Tibial artery (tissue), 4 donors: ENCODE measurements at places on chromosomes 7 and 10.

DNA sequence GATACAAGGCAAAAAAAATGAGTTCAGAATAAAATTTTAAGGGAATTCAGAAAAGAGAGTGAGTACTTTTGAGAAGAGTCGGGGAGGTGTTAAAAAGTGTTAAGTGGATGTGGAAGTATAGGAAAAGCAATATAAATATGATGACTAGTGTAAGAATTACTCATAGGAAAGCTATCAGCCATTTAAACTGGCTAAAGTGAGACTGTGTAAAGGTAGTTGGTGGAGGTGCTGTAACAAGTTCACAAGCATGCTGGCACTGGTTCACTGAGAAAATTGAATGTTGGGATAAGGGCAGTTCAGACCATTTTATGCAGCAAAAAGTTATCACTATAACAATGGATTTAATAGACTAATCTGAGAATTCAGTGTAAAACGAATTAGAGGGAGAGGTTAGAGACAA, 179.0 kb upstream of the DKK1 start:
- no peak for DNase-seq

DNA sequence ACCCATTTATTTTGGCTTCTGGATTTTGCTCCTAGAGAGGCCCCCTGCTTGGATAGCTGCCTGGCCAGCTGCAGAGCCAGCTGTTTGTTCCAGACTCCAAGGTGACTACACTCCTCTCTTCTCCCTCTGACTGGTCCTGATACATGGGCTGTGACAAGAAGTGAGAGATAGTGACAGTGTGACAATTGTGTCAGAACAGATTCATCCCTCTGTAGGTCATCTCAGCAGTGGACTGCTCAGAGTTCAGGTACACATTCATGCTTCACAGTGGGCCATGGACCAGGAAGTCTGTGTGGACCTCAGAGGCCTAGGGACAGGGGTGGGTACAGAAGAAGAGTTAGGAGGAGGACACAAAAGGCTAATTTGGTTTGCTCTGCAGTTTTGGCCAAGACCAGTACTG, 188.2 kb upstream of the MKLN1 start:
- no peak for DNase-seq

DNA sequence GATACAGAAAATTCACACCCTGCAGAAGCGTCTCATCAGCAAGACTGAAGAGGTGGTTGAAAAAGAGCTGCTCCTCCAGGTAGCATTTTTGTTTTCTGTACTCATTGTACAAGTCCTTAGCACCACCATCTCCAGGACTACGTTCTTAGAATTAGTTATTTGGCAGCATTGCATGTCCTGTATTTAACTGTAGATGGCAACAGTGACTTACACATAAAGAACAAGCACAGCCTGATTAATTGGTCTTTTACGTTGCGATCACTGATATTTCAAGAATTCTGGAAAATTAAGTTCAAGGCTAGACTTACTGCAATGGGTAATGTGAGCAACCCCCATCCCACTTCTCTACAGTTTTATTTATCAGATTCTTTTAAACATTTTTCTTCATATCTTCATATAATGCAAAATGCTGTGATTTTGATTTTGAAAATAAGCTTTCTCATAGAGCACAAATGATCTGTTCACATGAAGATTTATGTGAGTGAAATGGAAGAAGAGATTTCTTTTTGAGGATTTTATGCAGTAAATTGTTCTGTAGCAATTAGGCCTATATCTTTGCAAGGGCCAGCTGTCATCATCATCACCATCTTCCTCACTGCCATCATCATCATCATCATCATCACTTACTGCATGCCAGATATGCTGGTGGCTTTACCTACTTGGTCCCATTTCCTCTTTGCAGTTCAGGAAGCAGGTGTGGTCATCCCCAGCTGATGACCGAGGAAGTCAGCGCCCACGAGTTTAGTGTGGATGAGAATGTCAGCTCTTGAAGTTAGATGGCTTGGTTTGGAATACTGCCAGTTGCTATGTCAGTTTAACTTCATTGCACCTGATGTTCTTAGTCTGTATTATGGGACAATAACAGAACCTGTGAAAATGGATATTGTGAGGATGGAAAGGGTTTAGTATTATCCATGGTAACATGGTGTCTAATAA, 53.4 kb downstream of the CFAP58 start:
- DNase-seq, result no peak

DNA sequence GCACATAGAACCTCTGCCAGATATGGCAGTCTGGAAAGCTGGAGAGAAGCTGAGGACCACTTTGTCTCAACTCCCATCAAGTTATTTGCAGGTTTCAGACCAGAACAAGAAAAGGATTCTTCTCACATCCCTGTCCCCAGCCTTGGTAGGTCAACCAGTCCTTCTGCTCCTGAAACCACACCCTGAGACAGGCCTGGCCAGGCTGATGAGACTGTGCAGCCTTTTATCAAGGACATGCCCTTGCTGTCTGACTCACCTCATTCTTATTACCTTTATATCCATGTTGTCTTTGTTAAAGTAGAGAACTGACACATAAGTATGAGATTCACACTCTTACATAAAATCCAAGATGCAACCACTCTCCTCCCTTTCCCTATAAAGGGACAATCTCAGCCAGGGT, 354.9 kb downstream of the PLXNA4 start:
- DNase-seq, result no peak

DNA sequence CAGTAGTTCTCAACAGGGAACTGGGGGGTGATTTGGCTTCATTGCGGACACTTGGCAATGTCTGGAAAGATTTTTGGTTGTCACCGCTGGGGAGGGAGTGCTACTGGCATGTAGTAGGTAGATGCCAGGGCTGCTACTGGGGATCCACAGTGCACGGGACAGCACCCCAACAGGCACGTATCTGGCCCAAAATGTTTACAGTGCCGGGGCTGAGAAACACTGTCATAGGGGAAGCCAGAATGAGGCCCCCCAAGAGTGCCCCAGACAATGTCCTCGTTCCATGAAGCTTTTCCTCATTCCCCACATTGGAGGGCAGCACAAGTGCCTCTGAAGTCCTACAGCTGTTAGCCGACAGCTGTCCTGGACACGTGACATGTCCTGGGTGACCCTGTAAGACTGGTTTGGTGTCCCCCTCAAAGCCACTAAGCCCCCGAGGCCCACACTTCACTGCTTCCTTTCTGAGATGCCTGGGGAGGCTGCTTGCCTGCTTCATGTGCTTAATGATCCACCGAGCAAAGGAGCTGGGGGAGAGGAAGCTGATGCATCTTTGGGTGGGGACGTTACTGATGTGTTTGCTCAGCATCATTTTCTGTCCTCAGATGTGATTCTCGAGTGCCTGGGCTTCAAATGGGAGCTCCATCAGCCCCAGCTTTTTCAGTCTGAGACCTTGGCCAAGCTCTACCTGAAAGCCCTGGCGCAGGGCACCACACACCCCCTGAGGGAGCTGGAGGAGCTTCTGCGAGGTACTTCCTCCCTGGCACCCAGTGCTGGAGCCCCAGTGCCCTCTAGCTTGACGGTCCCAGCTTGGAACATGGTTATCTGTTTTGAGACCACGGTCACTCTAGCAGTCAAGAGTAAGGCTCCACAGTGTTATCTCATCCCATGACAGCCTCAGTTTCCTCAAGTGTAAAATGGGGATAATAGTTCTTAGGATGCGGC, 14.7 kb downstream of the BTBD16 start:
- DNase-seq, result no peak

GRCh38 chr7:127993317-127993716, 37.9 kb downstream of the LRRC4 start:
- no peak for DNase-seq

DNA sequence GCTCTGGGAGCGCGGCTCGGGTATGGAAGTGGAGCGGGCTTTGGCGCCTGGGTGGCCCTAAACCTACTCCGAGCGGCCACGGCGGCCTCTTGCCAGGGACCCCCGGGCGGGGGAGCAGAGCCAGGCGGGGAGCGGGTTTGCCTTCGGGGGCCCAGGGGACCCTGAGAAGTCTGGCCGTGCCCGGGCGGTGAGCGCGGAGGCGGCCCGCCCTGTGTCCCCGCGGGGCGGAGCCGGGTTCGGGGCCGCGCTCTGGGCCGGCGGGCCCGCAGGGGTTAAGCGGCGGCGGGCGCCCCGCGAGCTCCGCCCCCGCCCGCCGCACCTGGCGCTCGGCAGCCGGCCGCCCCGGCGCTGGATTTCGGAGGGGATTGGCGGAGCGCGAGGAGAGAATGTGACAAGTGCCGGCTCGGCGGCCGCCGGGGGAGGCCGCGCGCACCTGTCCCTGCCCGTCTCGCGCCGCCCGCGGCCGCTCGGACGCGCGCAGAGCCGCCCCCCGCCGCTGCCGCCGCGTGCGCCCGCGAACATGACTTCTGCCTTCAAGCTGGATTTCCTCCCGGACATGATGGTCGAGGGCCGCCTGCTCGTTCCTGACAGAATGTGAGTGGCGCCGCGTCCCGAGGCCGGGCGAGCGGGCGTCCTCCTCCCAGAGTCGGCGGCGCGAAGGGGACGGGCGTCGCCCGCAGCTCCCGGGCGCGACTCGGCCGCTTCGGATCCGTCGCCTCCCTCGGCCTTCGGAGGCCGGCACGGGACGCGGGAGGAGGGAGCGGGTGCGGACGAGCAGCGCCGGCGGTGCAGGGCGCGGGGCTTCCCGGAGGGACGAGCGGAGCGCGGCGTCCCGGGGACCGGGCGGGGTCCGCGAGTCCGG, at the start of gene CELF2:
Gene CELF2, plus strand, starts transcription at position 303 of the 862 bp plus-strand sequence. Its CDS starts 218 bp downstream, at position 521.
- peak; percentile 41 for DNase-seq

- peak; percentile 95 for DNase-seq
Observed at GRCh38 chr10:73965890-73966768, 31.8 kb upstream of the VCL start.

DNA sequence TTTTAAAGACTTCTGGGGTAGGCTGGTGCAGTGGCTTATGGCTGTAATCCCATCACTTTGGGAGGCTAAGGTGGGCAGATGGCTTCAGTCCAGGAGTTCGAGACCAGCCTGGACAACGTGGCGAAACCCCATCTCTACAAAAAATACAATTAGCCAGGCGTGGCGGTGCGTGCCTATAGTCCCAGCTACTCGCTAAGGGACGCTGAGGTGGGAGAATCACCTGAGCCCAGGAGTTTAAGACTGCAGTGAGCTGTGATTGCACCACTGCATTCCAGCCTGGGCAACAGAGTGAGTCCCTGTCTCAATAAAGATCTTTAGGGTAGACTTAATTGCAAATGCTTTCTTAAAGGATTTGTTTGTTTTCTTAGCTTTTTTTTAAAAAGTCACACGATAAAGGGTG, 29.3 kb downstream of the PTPN12 start:
- DNase-seq, result no peak

DNA sequence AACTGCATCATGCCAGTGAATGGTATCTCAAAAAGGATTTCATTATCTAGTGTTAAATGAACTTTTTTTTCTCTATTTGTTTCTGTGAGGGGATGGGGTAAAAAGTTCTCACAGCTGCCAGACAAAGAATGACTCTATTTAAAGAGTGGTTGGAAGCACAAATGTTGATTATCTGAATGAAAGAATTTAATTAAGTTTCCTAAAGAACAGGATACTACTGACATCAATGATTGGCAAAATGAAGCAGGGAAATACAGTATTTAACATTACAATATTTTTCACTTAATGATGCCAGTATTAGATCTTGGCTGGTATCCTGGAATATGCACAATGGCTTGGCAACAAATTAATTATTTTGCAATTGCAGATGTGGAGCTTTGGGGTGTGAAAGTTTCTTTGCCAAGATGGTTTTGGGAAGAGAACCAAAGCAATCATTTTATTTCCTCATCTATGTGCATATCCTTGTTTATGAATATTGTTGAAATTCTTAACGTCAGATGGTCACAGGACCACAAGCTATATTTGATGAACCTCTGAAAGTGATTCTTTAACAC, 336.8 kb downstream of the ARL4A start:
- no peak for DNase-seq

GRCh38 chr10:106872176-106872575, 292.3 kb downstream of the SORCS1 start:
- no peak for DNase-seq

- no peak for DNase-seq
Observed at GRCh38 chr7:151051108-151051507, 2.8 kb downstream of the ASIC3 start.

DNA sequence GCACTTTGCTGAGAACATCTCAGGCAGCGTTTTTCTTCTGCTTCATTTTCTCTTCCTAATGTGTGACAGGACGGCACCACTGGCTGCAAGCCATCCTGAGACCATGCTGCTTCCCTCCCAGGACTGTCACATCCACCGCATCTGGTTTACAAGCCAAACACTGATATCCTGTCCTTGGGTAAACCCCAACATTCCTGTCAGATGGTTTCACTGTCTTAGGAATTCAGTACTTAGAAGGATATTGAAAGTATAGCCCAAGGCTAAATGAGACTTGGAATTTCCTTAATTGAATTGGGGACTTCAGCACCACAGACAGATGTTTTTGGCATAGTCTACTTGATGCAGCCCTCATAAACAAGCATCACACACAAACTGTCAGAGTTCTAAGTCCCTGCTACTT, 74.2 kb upstream of the PLXNA4 start:
- DNase-seq, result no peak

DNA sequence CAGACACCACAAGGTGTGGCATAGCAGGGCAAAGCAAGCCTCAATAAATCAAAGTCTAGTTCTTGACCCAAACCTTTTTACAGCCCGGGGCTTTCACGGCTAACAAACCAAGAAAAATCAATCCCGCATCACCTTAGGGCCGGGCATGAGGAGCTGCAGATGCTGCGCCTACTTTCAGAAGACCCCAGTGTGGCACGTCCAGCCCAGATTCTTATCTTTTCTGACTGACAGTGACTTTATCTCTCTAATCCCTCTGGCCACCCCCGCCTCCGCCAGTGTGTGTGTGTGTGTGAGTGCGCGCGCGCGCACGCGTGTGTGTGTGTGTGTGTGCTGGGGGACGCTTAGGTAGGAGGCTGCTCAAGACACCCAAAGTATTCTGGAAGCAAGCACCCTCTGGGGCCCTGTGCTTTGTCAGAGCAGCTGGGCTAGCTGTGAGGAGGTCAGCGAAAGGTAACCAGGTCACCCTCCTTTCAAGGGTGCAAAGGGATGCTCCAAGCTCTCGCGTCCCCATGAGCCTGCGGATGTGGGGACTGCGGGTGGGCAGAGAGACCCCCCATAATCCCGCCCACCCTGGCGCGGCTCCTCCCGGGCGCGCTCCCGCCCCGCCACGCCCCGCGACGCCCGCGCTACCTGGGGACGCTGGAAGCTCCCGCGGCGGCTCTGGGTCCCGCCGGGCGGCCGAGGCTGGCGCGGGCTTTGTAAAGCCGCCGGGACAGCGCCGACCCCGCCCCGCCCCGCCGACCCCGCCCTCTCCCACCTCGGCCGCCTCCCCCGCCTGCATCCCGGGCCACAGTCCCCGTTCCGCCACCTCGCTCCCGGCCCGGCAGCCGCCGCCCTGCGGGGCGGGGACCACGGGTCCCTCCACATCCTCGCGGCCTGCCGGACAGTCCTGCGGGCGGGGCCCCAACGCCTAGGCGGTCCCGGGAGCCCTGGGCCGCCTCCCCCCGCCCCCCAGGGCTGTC, 57.1 kb upstream of the RHOBTB1 start:
- no peak for DNase-seq

- no peak for DNase-seq
Observed at GRCh38 chr10:28087661-28088351, 88.9 kb upstream of the ODAD2 start.
